ENCODE measurements at places on chromosomes 6 and 20.

GRCh38 chr6:134379599-134379998, 61.7 kb upstream of the SGK1 start:
- DNase-seq = no peak

DNA sequence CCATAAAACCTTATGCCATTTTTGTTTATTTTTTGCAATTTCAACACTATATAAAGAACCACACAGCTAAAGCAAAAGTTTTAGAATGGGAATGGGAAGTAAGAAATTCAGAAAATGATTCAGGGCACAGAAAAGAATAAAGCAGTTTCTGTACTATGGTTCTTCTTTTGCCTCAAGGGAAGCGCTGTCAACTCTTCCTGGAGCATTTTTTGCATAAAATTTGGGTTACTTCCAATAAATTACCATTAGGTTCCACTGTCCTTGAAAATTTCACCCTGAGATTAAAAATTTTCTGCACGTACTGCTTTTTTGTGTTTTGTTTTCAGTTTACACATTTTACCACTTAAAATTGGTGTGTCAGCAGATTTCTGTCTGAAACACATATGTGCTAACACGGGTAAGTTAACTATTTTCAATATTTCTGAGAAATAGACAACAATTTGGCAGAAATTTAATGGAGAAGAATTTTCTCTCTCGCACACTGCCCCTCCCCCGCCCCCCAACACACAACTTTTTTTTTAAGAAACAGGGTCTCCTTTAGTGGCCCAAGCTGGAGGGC, 79.6 kb downstream of the ADAT2 start:
- DNase-seq = no peak

GRCh38 chr20:57819291-57819690, 109.5 kb upstream of the PMEPA1 start:
- no peak for DNase-seq

- DNase-seq = no peak
These were observed 62.3 kb upstream of the SLCO4A1 start for GRCh38 chr20:62580052-62580451.

DNA sequence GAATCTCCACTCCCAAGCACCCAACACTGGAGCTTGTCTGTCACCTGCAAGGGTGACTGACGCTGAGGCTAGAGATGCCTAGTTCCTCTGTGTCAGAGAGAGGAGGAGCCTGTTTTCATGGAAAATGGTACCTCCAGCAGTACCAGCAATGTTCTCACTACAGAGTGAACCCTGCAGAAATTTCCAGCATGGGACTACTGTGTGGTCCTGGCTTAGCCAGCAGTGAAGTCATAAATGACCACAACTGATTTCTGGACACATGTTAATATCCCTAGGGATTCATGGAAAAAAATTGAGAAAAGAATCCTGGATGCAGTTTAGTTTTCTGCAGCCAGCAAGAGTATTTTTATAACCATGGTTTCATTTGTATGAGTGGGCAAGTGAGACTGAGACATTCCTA, 468.1 kb downstream of the CD83 start:
- DNase-seq = no peak

- DNase-seq = no peak
These were observed 243.3 kb upstream of the MOCS1 start for GRCh38 chr6:40177598-40177997.

- no peak for DNase-seq
These were observed 1.5 kb downstream of the GPANK1 start for GRCh38 chr6:31663126-31663960.

DNA sequence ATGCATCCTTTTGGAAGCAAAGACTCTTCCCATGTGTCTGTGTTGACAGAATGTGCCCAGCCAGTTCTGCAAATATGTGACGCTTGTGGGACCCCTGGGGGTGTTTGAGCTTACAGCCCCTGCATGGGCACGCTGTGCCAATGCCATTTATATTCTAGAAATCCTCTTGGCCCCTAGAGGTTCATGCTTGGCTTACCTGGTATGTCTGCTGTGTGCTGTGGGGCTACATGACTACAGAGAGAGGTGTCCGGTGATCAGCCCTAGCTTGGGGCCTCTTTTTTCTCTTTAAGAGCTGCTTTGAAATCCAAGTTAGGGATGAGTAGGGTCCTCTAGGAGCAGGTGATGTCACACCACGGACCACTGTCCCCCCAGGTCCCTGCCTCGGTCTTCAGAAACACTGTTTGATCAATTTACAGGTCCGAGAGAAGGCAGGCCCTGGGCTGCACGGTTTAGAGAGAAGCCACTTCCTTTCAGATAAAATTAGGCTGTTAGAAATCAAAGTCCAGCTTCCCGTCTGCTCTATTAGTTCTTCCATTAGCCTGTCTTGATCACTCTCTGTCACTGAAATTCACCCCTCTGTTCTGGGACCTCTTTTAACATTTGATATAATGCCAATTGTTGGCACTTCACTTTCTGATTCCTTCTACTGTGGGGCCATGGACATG, 26.5 kb downstream of the BCAS4 start:
- no peak for DNase-seq

All from stimulated activated CD8-positive, alpha-beta memory T cell treated with anti-CD3 and anti-CD28 coated beads, Interleukin-7, amount 100 ng/mL, for 4 hours (primary cell).